ENCODE measurements at places on chromosomes 6 and 20.

- DNase-seq = no peak
Measured at GRCh38 chr6:37042150-37042549, 36.7 kb downstream of the FGD2 start.

GRCh38 chr6:143410859-143411270 lies 39.6 kb downstream of the ADAT2 start:
- no peak for DNase-seq

DNA sequence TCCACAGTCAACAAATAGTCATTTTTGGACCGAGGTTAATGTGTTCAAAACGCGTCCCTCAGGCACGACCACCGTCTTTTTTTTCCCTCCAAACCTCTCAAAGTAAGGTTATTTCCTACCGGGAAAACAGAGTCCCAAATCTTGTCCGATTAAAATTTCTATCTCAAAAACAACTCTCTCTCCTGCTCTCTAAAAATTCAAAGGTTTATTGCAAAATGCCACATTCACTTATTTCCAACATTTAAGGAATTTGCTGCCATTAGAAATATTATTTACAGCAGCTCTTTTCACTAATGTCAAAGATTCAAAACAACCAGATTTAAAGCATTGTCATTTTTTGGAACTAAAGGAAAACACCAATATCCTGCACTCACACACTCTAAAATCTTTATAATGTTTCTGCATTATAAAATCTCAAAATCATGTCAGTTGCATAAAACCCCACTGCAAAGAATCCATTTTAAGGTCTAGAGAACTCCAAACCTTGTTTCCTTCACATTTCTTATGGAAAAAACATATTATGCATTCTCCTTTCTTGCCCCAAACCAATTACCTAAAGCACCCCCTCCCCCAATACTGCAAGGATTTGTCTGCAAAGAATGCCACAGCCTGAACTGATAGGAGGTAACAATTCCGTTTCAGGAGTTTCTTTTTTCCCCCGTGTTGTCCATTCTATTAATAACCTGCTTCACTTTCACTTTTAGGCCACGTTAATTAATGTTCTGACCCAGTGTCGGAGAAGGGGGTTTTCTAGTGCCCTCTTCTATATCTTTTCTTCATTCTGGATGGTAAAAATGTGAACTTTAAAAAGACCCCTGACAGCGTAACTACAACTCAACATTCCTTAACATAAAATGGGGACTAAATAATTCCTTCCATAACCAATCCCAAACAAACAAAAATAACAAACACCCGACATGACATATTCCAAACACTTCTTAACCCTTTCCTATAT lies 1.4 kb downstream of the NRN1 start:
- DNase-seq = no peak

GRCh38 chr6:119201480-119201879 lies 123.0 kb upstream of the FAM184A start:
- DNase-seq = no peak

DNA sequence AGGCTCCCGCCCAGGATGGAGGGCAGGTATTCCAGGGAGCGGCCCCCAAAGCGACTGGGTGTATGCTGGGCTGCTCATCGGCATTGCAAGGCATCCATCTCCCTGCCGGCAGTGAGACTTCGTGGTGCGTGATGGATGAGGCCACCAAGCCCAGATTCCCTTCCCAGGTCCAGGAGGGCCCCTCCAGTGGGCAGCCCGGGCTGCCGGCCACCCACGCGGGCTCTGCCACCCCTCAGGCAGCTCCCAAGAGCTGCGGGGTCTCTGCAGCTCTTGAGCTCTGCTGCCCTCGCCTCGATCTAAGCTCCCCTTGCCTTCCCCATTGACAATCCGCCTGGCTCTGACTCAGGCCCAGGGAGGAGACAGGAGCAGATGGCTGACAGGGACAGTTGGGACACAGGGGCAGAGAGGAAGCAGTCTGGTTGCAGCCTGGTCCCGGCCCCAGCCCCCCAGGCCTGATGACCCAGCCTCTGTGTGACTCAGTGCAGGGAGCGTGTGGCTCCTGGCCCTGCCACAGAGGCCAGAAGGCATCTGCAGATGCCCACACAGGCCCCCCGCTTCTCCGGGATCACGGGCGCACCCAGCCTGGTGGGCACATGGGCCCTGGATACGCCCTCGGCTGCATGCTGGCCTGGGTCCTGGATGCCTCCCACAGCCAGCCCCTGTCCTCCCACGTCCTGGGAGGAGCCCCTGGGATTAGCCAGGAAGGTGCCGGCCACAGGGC lies 33.0 kb downstream of the SLCO4A1 start:
- no peak for DNase-seq

All from stimulated activated CD8-positive, alpha-beta memory T cell treated with anti-CD3 and anti-CD28 coated beads, Interleukin-15, amount 100 ng/mL, for 24 hours (primary cell).